Erythroblast (primary cell): ENCODE measurements at places on chromosomes 3 and 15.

DNA sequence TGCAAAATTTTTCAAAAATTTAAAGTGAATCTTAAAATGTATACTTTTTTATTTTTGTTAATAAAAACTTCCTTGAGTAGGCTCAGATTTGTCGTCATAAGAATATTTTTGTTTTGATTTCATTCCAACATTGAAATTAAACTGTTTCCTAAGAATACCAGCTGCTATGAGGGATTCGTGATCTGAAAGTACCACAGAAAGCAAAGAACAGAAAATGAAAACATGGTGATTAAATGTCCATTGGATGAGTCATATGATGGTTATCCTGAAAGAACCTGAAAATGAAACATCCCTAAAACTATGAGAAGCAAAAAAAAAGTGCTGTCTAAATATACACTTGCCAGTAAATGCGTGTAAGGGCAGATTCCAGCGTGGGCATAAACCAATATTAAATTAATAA is 143.8 kb downstream of the GMNC start:
- DNase-seq, result no peak

- no peak for DNase-seq
Observed at GRCh38 chr3:112138219-112138969, 5.3 kb upstream of the GCSAM start.

DNA sequence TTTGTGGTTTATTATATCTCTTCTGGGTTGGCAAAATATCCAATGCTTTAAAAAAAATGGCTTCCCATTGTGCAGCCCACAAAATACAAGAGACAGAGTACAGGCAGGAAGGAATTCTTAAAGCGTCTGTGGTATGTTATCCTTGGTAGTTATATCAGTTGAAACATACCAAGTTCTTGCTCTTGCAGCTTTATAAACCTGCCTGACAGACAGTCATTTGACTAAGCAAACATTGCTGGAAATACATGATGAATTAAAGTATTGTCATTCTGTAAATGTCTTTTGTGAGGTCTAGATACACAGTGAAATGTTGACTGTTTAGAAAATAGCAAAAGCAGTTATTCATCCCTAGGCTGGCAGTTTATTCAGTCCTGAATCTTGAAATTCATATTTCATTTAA is 44.8 kb upstream of the MAP3K13 start:
- DNase-seq, result no peak

- DNase-seq, result no peak
Observed at GRCh38 chr15:88125576-88125975, 131.0 kb downstream of the NTRK3 start.

DNA sequence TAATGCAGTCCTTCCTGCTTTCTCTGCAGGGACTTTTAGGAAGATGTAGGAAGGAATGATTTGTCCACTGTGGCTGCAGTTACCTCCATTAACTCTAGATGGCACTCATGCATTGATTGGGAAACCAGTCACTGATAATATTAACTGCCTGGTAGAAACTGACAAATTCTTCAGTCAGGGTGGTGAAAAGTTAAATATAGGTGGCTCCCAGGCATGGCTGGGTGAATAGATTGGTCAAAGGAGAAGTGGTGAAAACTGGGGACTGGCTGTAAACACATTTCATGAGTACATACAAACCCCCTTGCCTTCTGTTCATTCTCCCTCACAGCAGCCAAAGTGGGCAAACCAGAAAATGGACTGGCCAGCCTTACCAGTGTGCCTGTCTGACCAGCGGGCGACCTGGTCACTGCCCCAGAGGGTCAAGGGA is 333.4 kb downstream of the THSD4 start:
- DNase-seq, result peak; percentile 25

DNA sequence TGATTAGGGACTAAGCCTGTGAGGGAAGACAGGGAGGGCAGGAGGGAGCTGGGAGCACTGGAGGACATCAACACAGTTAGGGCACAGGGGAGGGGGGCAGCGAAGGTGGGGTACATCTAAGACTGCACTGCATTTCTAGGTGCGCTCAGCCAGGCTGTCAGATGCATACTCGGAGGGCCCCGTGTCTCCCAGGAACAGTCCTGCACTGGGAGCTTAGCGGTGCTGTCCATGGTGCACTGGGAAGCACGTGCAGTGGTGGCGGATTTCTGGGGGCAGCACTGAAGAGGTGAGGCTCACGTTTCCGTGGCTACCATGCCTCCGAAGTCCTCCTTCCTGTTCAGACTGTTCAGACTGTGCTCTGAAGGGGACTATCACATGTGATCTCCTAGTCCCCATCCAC is 54.4 kb downstream of the ROPN1B start:
- no peak for DNase-seq

- peak; percentile 75 for DNase-seq
Observed at GRCh38 chr3:158313338-158313927, 203.5 kb downstream of the RSRC1 start.

DNA sequence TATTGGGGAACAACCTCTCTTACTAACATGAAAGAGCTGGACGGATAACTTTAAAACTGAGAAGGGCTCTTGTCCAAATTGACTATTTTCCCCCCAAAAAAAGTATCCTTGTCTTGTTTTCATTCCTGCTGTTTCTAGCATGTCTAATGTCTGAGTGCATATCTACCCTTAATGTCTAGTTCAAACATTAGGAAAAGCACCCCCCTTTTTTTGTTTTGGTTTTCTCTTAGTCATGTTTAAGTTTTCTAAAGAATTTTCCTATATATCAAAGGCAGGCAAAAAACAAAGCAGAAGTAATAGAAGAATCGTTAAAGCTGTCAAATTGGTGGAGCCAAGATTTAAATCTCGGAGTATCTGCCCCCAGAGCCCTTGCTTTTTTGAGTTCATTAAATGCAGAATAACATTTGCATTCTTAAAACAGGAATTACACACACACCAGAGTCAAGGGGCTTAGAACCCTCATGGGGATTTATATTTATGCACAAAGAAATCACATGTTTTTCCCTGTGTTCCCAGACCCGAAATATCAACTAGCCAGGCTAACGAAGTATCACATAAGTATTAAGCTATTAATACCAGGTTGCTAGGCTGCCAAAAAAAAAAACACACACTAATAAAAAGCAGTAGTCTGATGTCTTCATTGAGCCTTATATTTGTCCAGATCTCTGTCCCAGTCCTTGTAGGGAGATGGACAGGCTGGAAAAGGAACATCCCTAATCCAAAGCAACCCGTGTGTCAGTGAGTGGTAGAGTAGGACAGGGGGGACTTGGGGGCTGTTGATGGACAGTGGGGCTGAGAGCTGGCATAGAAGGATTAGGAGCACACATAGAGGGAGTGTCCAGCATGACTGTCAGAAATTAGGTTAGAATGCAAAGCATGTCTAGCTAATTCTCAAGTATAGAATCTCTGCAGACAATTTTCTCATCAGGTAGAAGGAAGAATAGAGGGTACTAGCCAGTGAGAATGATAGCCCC is 103.6 kb upstream of the BFSP2 start:
- DNase-seq, result no peak

DNA sequence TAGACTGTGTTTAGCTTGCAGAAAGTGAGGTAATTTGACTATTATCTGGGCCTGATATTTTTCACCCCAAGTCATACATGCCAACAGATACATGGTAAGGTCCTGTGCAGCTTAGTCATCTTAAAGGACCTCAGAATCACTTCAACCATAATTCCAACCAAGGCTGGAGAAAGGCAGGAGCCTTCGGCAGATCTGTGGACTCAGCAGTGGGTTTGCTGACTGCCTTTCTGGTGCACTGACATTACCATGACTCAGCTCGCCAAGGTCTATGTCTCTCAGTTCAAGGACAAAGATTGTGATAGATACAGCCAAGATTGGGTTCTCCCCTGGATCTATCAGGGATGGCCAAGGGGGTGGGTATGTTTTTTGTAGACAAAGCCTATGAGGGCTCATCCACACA is 32.7 kb downstream of the LYZL4 start:
- no peak for DNase-seq

DNA sequence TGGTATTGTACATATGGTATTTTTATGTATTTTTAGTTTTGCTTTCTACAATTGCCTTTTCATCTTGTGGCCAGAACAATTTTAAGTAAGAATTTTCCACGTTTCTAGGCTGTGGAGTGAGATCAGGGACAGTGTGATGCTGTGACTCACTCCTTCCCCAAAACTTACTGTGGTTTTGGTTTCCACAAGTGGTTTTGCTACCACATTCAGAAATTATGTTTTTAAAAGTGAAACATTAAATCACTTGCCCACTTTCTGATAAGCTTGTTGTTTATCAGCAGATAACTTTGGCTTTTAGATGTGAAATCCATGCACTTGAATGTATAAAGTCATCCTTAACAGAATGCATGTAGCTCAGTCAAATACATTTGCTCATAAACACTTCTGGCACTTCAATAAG is 192.2 kb upstream of the THRB start:
- DNase-seq, result no peak
